ENCODE measurements at places on chromosomes 2 and 18.
A peak's percentile ranks its signal among the peaks of the same experiment; 100 is the strongest.

DNA sequence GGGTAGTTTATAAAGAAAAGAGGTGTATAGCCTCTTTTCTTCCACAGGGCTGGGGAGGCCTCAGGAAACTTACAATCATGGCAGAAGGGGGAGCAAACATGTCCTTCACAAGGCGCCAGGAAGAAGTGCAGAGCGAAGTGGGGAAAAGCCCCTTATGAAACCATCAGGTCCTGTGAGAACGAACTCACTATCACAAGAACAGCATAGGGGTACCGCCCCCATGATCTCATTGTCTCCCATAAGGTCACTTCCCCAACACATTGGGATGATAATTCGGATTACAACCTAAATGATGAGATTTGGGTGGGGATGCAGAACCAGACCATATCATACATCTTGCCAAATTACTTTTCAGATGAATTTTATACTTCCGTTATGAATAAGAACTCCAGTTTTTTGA lies 32.4 kb downstream of the RALB start:
- DNase-seq = no peak

DNA sequence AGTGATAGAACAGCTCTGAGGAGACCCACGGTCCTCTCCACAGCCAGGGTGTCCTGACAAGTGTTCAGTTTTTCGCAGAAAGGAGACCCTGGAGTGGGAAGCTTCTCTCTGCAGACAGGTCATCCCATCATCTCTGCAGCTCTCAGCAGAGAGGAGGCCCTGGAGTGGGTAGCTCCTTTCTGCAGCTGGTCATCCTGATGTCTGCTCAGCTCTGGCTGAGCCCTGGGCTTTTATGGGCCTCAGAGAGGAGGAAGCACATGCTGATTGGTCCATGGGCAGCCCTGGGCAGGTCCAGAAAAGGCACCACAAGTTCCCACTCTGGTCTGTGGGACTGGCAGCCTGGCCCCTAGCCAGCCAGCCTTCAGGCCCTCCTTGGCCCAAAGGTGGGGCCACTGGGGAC lies 72.3 kb upstream of the ST3GAL5 start:
- no peak for DNase-seq

DNA sequence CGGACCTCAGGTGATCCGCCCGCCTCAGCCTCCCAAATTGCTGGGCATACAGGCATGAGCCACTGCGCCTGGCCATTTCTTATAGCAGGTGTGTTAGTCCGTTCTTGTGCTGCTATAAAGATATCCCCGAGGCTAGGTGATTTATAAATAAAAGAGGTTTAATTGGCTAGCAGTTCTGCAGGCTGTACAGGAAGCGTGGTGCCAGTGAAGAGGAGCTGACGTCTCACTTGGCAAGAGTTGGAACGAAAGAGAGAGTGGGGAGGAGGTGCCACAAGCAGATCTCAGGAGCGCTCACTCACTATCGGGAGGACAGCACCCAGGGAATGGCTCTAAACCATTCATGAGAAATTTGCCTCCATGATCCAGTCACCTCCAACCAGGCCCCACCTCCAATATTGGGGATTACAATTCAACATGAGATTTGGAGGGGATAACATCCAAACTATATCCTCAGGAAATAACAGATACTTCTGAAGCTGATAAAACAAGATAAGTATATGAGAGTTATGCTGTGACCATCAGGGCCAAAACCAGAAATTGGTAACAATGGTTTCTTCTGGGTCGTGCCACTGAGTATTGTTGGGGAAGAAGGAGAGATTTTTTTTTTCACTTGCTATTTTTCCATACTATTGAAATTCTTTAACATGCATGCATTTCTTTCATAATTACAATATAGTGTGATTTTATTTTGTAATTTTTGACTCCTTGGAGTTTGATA lies 7.4 kb upstream of the RMC1 start:
- DNase-seq = no peak

DNA sequence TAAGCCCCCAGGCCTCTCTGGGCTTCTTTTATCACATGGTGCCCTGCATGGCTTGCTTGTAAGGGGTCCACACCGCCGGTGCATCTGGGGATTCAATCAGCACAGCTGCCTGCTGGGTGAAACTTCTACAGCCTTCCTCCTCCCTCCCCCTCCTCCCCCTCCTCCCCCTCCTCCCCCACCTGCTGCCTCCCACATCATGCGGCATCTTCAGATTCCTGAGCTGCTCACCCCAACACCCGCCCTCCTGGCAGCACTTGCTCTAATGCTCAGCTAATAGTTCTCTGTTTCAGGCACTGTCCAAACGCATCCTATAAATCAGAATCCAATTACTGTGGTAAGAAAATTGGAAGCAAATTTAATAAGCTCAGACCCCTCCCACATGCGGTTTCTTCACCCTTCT lies 150.7 kb downstream of the GALNT14 start:
- no peak for DNase-seq

DNA sequence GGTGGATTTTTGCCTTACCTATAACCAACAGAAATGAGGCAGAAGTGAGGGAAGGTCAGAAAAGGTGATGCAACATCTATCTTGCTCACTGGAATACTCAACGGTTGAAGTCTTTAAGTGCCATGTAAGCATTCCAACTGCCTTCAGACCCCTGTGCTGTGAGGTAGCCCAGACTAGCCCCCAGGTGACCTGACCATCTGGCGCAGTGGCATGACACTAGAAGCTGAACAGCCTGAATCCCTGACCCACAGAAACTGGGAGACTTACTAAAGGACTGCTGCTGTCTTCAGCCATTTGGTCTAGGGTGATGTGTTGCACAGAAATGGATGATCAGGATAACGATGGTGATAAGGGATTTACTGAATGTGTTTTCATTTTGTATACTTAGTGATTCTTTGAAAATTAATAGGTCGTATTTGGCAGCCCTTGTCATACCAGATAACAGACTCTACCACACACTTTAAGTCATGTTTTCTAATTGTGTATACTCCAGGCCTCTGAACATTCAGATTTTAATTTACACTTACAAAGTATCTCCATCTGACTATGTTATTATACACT lies 161.5 kb downstream of the STK39 start:
- DNase-seq = no peak

DNA sequence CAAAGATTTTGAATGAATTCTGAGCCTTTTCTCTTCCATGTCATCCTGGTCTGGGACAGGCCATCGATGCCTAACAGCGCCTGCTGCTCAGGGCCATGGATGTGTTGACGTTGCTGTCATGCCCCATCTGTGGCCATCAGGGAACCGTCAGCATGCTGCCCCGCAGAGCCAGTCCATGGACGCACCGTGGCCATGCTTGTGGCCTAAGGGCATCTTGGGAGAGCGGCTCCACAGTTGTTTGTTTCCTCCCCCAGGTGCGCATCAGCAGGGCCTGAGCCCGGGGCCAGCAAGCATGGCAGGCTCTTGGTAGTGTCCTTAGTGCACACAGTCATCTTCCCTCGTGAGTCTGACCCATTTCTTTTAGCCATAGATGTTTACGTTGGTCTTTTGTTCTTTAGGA lies 142.7 kb downstream of the VAPA start:
- no peak for DNase-seq

DNA sequence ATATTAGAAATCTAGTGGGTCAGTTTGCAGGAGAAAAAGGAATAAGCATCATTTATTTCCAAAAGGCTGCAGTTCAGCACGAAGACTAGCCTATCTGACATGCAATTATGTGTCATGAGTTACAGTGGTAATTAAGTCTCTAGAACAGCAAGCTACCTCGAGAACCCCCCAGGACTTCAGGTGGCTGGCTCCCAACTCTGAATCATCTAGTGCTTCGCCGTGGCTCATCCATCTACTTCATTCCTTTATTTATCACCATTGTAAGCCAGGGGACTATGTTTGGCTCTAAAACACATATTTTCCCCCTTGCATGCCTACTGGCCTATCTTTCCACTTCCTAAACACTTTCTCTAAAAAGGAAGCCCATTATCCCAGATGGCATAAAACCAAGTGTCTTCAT lies 121.6 kb downstream of the TXNL1 start:
- peak; percentile 26 for DNase-seq

GRCh38 chr2:45072064-45072861 lies 63.0 kb upstream of the SIX2 start:
- no peak for DNase-seq

- DNase-seq = no peak
These were observed 1261.7 kb downstream of the LRP1B start for GRCh38 chr2:140869107-140869506.

DNA sequence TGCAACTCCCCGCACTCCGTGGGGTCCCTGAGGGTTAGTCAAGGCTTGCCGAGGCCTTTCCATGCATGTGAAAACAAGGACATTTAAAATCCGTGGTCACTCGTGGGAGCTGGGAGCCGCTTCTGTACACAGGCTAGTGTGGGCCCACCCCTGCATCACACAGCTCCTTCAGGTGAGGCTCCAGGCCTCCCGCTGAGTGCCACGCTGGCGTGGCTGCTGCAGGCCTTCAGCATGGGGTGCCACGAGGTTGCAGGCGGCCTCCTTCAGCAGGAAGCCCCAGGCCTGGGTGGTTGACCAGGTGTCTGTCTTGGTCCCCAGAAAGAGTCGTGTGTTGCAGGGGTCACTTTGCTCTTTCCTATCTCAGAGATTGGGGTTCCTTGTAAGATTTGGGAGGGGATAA lies 6.6 kb downstream of the KLHL30 start:
- no peak for DNase-seq

DNA sequence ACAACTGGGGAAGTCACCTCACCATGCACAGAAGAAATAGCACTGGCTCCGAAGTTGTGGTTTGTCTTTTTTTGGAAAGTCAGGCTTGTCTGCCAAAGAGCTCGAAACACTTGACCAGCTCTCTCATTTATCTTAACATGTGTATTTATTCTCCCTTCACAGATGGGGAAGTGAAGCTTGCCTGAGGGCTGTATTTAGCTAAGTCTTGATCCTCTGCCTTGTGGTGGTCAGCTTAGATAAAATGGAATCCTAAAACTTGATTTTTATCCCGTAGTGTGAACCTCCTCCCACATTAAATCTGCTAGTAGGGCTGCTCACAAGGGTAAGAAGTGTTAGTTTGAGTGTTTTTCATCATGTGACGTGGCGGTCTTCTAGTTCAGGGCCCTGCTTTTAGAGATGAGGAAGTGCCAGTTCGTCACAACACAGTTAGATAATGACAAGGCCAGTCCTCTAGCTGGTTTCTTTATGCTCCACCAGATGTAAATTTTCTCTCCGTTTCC lies 89.7 kb downstream of the TMEM247 start:
- DNase-seq = no peak

DNA sequence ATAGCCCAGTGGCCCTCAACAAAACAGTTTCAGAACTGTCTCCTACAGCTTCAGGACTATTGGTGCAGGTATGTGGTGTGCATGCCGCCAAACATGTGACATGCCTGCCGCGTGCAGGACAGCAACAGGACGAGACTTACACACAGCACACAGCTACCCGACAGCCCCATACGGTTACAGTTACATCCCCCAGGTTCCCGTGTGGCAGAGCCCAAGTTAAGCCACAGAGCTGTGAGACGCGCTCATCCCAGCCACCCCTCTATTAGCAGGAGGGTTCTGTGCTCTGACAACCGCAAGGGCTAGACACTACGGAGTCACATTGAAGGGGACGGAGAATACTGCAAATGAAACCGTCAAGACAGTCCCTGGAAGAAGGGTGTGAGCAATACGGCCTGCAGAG lies 16.4 kb upstream of the TUBB6 start:
- DNase-seq = no peak

- DNase-seq = no peak
These were observed 155.1 kb upstream of the L3MBTL4 start for GRCh38 chr18:6569813-6570212.

- DNase-seq = no peak
These were observed 12.0 kb upstream of the NRP2 start for GRCh38 chr2:205670292-205670691.

DNA sequence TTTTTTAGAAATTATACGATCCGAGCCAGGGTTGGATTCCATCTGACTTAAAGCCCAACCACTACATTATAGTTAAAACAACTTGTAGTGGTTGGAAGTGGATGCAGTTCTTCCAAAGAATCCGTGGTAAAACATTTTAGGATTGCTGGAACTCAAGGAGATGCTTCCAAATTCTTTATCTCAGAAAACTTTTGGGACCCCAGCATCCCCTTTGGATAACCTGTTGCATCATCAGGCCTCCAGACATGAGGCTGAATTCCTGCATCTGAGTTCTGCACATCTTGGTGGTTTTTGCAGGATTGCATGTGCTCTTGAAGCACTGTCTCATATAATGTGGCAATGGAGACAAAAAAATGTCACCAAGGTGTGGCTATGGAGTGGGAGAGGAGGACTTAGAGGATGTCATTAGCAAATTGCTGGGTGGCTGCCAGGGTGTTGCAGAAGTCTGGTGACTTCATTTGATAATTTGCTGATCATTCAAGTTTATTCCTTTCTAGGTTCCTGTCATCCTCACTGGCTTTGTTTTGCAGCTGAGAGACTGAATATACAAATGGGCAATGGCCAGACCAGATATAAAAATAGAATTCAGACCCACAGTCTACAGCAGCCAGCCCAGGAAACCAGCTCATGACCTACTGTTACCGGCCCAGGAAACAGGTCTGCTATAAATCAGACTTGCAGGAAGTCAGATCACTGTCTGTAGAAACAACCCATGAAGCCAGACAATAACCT lies 207.7 kb downstream of the BCL2 start:
- DNase-seq = no peak

DNA sequence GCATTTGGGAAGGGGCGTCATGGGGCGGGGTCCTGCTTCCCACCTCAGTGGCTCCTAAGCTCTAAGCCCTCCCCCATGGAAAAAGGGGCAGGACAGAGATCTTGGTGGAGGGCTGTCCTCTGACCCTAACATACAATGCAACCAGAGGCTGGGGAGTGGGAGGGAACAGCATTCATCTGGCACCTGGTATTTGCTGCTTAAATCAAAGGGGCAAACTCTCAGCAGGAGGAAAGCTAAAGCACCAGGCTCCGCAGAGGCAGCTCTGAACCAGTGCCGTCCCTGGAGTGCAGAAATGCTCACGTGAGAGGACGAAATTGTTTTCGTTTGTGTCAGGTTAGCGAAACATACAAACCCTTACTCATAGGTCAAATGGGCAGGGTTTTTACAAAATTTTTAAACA lies 92.7 kb upstream of the PXDN start:
- no peak for DNase-seq

- DNase-seq = no peak
These were observed 31.0 kb downstream of the INSIG2 start for GRCh38 chr2:118119158-118119727.

DNA sequence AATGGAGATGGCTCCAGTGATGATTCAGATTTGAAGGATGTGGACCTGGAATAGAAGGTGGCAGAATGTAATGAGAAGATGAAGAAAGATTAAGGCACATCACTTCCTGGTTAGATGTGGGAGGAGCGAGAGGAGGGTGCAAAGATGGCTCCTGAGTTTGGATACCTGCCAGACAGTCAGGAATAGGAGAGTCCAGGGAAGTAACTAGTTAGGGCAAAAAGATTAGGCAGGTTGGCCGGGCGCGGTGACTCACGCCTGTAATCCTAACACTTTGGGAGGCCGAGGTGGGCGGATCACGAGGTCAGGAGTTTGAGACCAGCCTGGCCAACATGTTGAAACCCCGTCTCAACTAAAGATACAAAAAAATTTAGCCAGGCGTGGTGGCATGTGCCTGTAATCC lies 5.6 kb downstream of the C2orf74 start:
- peak; percentile 50 for DNase-seq

Data from NCI-H226 (cell line).